ENCODE measurements at places on chromosomes 1 and 21.

GRCh38 chr1:74427681-74428080 lies 84.7 kb downstream of the LRRC53 start:
- no peak for DNase-seq

DNA sequence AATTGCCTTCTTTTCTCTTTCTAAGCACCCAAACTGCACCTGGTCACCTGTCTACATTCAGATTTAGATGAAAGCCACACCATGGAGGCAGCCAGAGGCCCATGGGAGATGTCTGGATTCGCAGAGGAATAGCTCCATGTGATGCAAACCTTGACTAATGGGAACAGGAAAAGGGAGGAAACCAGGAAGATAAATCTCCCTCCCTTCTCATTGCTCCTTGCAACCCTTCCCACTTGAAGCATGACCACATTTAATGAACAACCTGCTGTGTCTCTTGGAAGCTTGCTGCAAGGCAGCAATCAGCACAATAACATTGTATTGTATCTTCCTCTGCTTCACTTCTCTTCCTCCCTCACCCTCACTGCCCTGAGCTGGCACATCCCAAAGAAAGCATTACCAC lies 42.6 kb upstream of the KLF17 start:
- DNase-seq: no peak

- DNase-seq: no peak
These were observed 27.8 kb downstream of the GBP6 start for GRCh38 chr1:89391686-89392085.

DNA sequence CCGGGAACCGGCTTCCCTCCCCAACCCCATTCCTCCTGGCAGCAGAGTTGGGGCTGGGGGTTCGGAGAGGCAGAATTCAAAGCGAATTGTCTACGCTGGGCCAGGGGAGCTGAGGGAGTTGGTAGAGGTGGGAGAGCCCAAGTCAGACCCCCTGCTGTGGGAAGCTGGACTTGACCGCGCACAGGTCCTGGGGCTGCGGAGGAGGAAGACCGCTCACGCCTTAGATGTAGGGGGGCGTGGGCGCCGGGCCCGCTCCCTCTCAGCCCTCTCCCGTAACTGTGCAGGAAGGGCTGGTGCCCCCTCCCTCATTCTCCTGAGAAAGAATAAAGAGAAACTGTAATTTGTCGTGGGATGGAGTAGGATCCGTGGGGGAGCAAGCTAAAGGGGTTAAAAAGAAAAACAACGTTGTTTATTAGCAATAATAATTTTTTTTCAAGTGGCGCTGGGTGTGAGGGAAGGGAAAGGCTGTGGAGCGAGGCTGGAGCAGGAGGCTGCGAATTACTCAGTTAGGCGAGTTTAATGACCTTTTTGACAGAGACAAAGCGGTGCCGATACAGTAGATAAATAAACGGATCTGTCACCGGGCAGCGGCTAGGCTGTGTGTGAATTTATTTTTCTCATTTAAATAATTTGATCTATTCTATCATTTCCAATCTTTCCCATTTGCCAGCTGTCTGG lies 838 bp upstream of the GRIK3 start:
- DNase-seq: no peak

DNA sequence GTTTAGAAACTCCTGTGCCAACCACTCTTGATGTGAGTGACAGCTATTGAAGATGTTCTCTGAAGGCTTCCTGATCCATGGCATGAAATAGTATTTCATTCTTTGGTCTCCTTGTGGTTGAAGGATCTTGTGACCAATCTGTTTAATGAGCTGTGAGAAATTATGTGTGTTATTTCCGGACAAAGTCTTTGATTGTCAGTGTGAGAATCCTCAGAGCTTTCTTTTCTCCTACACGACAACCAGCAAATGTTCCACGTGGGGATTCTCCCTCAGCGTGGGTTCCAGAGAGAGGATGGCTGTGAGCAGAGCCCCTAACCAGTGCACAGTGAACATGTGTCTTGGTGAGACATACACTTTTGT lies 45.0 kb upstream of the HOOK1 start:
- no peak for DNase-seq
